AG09319 (cell line): ENCODE measurements at places on chromosomes 6 and 20.

DNA sequence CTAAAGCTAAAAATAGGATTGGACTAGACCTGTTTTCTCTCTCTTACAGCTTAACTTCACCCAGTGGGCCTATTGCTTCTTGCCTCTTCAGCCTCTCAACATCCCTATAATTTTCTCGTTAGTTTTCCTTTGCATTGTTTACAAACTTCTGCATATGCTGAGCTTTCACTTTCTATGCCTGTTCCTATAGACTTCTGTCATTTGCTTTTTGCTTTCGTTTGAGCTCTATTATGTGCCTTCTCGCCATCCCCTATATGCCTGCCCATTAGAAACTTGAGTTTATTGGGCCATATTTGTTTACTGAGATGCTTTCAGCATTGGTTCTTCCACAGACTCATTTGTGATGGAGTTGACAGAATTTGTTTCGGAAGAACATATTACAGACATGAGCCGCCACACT is 40.9 kb downstream of the NCOA7 start:
- DNase-seq = no peak

- no peak for DNase-seq
These were observed 32.0 kb upstream of the PCMTD2 start for GRCh38 chr20:64223526-64224067.

DNA sequence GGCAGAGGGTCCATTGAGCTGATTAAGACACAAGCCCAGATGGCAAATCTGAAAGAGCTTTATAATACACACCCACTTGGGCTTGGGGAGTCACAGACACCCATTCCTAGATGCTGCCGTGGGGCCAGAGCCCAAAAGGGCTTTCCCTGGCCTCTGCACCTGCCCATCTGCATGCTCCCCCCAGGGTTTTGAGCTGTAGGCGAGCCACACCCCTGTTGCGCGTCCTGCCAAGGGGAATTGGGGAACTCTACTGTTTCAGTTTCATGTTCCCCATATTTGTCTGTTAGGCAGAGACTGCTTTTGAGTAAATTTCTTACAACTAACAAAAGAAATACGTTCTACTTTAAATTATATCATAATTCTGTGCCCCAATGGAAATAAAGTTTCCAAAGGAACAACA is 52.9 kb upstream of the FNDC1 start:
- no peak for DNase-seq

- no peak for DNase-seq
These were observed 172.9 kb upstream of the FLRT3 start for GRCh38 chr20:14510341-14510740.

- DNase-seq = no peak
These were observed 28.1 kb downstream of the HUS1B start for GRCh38 chr6:628766-629165.

GRCh38 chr6:74145931-74146330 is 449.9 kb downstream of the CD109 start:
- DNase-seq = no peak

DNA sequence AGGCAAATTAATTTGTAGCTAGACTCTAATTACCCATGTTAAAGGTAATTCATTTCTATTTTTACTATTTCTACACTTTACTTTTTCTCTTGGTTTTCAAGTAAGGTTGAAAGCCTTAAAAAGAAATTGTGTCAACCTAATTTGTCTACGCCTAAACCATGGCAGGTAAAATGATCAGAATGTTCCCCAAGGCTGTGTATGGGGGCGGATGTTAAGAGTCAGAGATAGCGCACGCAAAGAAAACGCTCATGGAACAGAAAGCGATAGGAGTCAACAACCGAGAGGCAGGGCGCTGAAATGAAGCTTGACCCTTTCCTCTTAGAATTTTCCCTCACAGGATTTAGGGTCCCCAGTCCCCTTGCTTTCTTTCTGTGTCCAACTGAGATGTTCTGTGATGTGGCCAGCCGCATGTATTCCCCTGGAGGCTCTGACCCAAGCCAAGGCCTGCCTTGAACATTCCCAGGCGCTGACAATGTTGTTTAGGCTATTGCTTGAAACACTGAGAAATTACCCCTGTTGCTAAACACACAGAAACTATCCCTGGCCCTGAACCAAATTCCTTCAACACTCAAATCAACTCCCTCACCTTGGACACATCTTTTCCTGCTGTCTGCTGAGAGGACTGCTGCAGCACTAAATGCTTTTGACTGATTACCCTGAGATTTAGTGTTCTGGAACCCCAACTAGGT is 10.9 kb downstream of the PSMB1 start:
- DNase-seq = no peak
